ENCODE measurements at places on chromosomes 2 and 18. TPM values are rescaled to one million over a fixed set of nuclear protein-coding genes. Genes with fewer than 3 reads are reported as not detected.

- DNase-seq, result no peak
Observed at GRCh38 chr18:13217971-13218367, 591 bp upstream of the LDLRAD4 start.

GRCh38 chr2:44033947-44034346 lies 38.2 kb upstream of the LRPPRC start:
- no peak for DNase-seq

GRCh38 chr18:3885209-3885792 lies 435.3 kb downstream of the TGIF1 start:
- no peak for DNase-seq

The TLX2 gene
- total RNA-seq, result not detected

The FEV gene
- not detected for total RNA-seq

- no peak for DNase-seq
Observed at GRCh38 chr2:221189431-221190067, 382.6 kb downstream of the EPHA4 start.

The SYT4 gene
- not detected for total RNA-seq

- no peak for DNase-seq
Observed at GRCh38 chr2:72888438-72889202, 1.4 kb downstream of the SPR start.

Measured in lung microvascular endothelial cell (primary cell).